Skin of body (tissue), 3 donors: ENCODE measurements at places on chromosomes 2 and 18. TPM values are rescaled to one million over a fixed set of nuclear protein-coding genes. Genes with fewer than 3 reads are reported as not detected.

DNA sequence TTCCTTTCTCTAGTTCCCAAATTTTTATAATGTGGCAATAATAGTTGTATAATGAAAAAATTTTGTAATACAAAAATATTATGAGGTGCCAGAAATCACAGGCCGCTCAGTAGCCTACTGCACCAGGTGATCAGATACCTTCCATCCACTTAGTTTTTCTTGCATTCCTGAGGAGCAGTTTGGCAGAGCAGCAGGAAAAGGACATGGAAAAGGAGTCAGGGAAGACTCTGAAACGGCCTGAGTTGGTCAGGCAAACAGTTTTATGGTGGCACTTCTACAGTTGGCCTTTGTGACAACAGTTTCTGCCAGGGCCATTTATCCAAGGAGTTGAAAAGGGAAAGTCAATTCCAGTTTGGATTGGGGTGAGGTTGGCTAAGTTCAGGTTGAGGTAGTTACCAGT lies 165.4 kb upstream of the ALPP start:
- no peak for DNase-seq

GRCh38 chr2:85684806-85685205 lies 9.4 kb upstream of the GNLY start:
- DNase-seq: no peak

- no peak for DNase-seq
Observed at GRCh38 chr2:173109253-173110188, 33.9 kb downstream of the MAP3K20 start.

DNA sequence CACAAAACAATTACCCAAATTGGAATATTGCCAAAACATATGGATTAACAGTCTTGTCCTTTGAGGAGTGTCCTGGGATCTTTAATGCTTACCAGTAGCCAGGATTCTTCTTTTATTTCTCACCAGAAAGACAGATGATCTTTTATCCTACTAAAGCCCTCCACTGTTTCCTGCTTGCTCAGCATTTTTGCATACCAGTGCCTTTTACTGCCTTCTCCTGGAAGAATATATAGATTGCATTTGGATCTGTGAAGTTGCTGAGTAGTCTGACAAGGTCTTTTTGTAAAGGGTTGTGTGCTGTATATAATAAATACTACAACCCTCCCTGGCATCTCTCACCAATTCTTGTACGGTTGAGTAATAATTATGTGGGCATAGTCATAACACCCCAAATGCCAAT lies 652.2 kb downstream of the LRRTM4 start:
- no peak for DNase-seq

- DNase-seq: peak; percentile 50
Observed at GRCh38 chr18:6553234-6553900, 138.7 kb upstream of the L3MBTL4 start.

GRCh38 chr2:100619951-100620350 lies 57.2 kb downstream of the PDCL3 start:
- DNase-seq: no peak

MERTK gene
- total RNA-seq: 9.5 TPM

OTOS gene
- total RNA-seq: not detected

IL1B gene
- 2.4 TPM for total RNA-seq

DPYSL5 gene
- total RNA-seq: 0.49 TPM
